Psoas muscle (tissue), 8 donors: ENCODE measurements at places on chromosomes 3 and 15. TPM values are rescaled to one million over a fixed set of nuclear protein-coding genes. Genes with fewer than 3 reads are reported as not detected.

The PDZRN3 gene
- 18.5 TPM for total RNA-seq

The CLDND1 gene
- 48.1 TPM for total RNA-seq

The VWA5B2 gene
- total RNA-seq = 0.26 TPM

The LRTM1 gene
- not detected for total RNA-seq

GRCh38 chr3:32176989-32177701 is 61.3 kb upstream of the CMTM8 start:
- H3K27ac ChIP-seq = no peak overlapping the region
- H3K36me3 ChIP-seq = peaks cover 3% of the 10 kb centered on the region
- no peak for DNase-seq
- H3K4me3 ChIP-seq = no peak overlapping the region
- H3K4me1 ChIP-seq = no peaks in the 10 kb centered on the region

GRCh38 chr3:171851660-171852058 is 8.5 kb downstream of the TMEM212 start:
- H3K27me3 ChIP-seq = no peaks in the 10 kb centered on the region
- no peak overlapping the region for H3K27ac ChIP-seq
- no peaks in the 10 kb centered on the region for H3K4me1 ChIP-seq
- no peak overlapping the region for H3K4me3 ChIP-seq
- no peaks in the 10 kb centered on the region for H3K36me3 ChIP-seq

- no peak for DNase-seq
- H3K36me3 ChIP-seq = no peaks in the 10 kb centered on the region
- H3K27ac ChIP-seq = no peak overlapping the region
- H3K27me3 ChIP-seq = no peaks in the 10 kb centered on the region
- H3K4me3 ChIP-seq = no peak overlapping the region
- H3K4me1 ChIP-seq = no peaks in the 10 kb centered on the region
Observed at GRCh38 chr3:109569135-109569846, 231.9 kb upstream of the DPPA4 start.

- no peak overlapping the region for H3K4me3 ChIP-seq
- DNase-seq = no peak
- H3K27me3 ChIP-seq = no peaks in the 10 kb centered on the region
- no peak overlapping the region for H3K27ac ChIP-seq
- H3K36me3 ChIP-seq = no peaks in the 10 kb centered on the region
Observed at GRCh38 chr3:13123765-13124164, 50.5 kb upstream of the IQSEC1 start.

GRCh38 chr3:5677555-5677954 is 490.0 kb downstream of the EDEM1 start:
- no peak overlapping the region for H3K27ac ChIP-seq
- DNase-seq = no peak
- no peaks in the 10 kb centered on the region for H3K36me3 ChIP-seq
- no peaks in the 10 kb centered on the region for H3K4me1 ChIP-seq
- no peak overlapping the region for H3K4me3 ChIP-seq

DNA sequence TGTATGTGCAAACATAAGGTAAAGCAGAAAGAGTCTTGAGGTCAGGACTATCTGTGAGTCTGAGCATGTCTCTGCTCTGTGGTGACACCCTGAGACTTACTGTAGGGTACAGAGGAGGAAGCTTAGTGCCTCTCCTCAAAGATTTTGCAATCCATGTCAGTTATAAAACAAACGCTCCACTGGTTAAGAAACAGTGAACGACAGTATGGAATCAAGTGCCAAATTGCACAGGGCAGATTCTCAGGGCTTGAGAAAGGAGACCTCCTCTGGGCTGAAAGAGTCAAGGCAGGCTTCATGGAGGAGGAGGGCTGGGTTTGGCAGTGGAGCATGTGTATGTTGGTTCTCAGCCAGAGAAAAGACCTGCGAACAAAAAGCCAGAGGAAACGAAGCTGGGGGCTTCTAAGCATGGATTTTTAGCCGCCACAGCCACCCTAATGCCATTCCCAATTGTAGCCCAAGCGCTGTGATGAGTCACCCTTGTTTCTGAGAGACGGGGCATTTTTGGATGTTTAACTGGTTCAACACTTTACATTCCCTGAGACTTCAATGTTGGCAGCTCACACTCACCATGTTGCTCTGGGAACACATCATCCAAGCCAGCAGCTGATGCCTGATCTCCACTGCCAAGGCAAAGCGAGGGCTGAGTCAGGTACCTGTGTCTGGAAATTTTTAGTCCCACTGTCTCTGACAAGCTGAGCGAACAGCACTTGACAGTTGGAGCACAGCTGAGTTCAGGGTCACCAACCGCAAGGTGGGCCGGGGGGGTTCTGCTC is 3.4 kb upstream of the DGKG start:
- H3K36me3 ChIP-seq = no peaks in the 10 kb centered on the region
- DNase-seq = no peak
- no peaks in the 10 kb centered on the region for H3K27me3 ChIP-seq
- H3K4me1 ChIP-seq = peaks cover 19% of the 10 kb centered on the region
- no peak overlapping the region for H3K4me3 ChIP-seq
- H3K27ac ChIP-seq = no peak overlapping the region

- peak; percentile 64 for DNase-seq
- H3K27me3 ChIP-seq = no peaks in the 10 kb centered on the region
- peak overlapping the region; percentile 94 for H3K27ac ChIP-seq
- peaks cover 57% of the 10 kb centered on the region for H3K36me3 ChIP-seq
- peaks cover 24% of the 10 kb centered on the region for H3K4me1 ChIP-seq
Observed at GRCh38 chr3:49724586-49724985, 835 bp upstream of the GMPPB start.

DNA sequence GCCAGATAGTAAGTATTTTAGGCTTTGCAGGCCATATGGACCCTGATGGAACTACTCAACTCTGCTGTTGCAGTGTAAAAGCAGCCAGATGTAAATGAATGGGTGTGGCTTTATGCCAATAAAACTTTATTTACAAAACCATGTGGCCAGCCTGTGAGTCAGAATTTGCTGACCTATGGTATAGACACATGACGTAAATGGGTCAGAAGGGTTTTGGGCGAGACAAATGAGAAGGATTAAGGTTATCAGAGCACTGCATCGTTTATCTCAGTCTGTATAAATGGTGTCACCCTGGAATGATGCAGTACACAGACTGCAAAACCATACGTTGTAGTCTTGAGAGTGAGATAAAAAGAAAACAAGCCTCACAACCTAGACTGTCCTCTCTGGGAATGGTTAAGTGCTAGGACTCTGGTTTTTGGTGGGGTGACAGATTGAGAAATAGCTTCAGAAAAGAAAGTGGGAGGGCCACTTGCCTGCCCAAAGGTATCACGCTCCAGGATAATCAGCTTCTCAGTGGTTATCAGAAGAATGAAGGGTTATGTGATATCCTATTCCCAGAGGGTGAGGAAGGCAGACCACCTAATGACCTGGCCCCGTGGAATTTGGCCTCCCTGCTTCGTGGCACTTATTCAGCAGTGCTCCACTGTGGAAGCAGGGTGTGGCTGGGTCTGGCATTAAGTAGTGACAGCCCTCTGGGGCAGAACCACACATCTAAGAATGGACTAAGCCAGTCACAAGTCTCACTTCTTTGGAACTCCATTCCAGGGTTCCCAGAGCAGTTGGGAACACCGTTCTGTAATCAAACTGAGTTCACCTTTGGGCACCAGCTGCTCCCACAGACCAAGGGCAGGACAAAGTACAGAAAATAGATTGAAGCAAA is 46.1 kb downstream of the ABHD5 start:
- H3K36me3 ChIP-seq = no peaks in the 10 kb centered on the region
- no peaks in the 10 kb centered on the region for H3K27me3 ChIP-seq
- H3K4me1 ChIP-seq = no peaks in the 10 kb centered on the region
- no peak for DNase-seq
- H3K27ac ChIP-seq = no peak overlapping the region

DNA sequence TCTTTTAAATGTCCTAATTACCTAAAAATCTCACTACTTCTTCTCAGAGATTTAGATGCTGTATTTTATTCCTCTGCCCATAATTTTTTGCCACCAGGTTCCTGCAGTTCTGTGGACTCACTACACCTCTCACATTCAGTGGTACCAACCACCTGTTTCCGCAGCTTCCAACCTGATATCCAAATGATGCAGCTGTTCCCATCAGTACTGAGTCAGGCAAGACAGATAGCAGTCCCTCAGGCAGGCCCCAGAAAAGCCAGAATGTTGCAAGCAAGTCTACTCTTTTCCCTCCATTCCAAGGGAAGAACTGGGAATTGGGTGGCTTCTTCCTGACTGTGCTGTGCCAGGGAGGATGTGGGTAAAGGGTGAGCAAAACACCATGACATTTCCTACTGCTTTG is 39.0 kb downstream of the MNS1 start:
- no peaks in the 10 kb centered on the region for H3K36me3 ChIP-seq
- DNase-seq = no peak
- H3K27me3 ChIP-seq = no peaks in the 10 kb centered on the region

- no peak overlapping the region for H3K27ac ChIP-seq
- DNase-seq = no peak
- H3K36me3 ChIP-seq = no peaks in the 10 kb centered on the region
- H3K27me3 ChIP-seq = no peaks in the 10 kb centered on the region
- no peaks in the 10 kb centered on the region for H3K4me1 ChIP-seq
Observed at GRCh38 chr3:4006288-4006687, 207.1 kb downstream of the LRRN1 start.

DNA sequence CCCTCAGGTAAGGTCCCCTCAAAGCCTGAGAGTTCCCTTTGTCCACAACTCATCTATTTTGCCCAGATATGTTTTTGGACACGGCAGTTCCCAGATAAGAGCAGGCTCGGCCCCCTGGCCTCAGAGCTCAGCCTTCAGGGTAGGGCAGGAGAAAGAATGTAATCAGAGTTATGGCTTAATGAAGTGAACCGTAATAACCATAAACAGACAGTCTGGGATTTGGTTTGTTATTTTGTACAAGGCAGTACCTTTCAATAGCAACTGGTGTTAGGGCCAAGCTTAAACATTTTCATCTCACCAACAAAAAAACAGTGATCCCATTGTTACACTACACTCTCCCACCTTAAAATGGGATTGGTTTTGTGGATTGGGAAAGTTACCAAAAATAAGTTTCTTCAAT is 12.2 kb upstream of the ALDH1A3 start:
- H3K4me3 ChIP-seq = no peak overlapping the region
- H3K27me3 ChIP-seq = no peaks in the 10 kb centered on the region
- no peaks in the 10 kb centered on the region for H3K36me3 ChIP-seq
- no peak overlapping the region for H3K27ac ChIP-seq

DNA sequence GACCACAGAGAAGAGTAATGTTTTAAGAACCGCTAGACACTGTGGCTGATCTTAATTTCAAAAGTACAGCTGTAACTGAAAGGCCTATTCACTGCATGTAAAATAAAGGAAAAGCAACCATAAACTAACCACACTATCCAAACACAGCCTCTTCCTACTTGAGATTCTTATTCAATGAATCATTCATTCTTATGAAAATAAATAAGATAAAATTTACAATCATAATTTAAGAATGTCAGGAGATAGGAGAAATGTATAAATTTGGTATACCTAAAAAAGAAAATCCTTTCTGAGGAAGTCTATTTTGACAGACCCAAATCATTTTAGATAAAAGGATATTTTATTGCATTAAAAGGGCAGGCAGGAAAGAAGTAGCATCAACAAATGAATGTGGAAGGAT is 533.5 kb upstream of the ZNF385D start:
- DNase-seq = no peak

DNA sequence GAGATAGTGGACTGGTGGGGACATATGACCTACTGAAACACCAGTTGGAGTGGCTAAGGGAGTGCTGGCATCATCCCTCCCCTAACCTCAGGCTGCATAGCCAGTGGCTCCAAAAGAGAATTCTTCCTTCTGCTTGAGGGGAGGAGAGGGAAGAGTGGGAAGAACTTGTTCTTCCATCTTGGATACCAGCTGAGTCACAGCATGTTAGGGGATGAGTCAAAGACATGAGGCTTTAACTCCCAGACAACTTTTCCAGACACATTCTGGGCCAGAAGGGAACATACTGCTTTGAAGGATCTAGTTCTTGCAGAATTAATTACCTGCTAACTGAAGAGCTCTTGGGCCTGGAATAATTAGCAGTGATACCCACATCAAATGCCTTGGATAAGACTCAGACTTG is 36.8 kb upstream of the PEX5L start:
- H3K4me1 ChIP-seq = no peaks in the 10 kb centered on the region
- no peaks in the 10 kb centered on the region for H3K36me3 ChIP-seq
- no peak overlapping the region for H3K27ac ChIP-seq
- H3K4me3 ChIP-seq = no peak overlapping the region
